ENCODE measurements at places on chromosomes 2 and 18.
A peak's percentile ranks its signal among the peaks of the same experiment; 100 is the strongest.

DNA sequence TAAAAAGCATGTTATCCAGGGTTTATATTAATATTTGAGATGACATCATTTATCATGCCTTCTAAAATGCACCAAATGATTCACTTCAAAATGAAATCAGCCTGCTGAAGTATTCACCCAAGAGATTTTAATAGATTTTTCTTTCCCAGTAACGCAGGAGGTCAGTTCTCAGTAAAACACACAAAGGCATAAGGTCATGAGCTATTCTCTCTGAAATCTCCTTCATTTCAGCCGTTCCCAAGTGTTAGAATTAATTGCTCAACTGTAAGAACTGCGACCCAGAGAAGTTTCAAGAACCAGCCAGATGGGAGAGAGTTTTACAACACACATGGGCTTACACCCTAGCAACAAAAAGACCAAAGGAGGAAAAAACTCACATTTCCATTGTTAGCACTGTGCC is 84.2 kb upstream of the PHLPP1 start:
- DNase-seq: no peak

DNA sequence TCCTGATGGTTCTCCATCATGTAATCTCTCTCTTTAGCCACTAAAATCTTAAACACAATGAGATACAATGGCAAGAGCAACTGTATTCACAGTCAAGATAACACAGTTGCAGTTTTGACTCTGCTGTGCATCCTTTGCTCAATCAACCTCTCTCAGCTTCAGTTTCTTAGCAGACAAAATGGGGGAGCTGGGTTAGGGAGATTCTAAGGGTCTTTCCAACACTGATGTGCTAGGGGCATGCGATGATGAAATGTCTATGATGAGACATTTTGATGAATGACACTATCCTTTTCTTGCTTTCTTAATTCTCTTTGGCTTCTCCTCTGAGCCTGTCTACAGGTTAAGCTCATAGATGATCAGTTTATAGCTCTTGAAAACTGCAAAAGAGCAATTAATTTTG is 1.1 kb downstream of the SERPINB10 start:
- DNase-seq: no peak

DNA sequence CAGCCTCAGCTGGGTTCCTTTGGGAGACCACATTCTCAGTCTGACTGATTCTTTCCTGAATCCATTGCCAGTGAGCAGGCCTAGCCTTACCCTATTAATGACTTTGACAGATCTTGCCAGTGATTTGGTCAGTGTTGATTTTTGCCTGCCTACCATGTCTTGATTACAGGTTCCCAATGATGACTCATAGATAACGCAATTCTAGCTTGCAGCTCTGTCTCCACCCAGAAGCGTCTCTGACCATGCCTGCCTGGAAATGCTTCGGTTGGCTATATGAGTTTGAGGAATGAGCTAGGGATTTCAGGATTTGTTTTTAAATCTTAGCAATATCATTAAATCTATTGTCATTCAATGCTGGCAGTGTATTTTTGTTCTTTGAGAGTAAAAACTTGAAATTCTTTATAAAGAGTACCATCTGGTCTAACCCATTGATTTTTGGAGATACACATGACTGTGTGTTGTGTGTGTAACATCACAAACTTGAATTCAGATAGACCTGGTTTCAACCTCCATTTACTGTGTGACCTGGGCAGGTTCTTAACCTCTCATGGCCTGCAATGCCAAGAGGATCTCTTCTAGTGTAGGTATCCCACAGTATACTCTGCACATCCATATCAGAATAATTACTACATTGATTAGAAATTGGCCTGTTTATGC is 57.0 kb downstream of the CCDC150 start:
- no peak for DNase-seq

GRCh38 chr18:76922107-76922506 is 99.8 kb downstream of the ZNF236 start:
- peak; percentile 17 for DNase-seq

DNA sequence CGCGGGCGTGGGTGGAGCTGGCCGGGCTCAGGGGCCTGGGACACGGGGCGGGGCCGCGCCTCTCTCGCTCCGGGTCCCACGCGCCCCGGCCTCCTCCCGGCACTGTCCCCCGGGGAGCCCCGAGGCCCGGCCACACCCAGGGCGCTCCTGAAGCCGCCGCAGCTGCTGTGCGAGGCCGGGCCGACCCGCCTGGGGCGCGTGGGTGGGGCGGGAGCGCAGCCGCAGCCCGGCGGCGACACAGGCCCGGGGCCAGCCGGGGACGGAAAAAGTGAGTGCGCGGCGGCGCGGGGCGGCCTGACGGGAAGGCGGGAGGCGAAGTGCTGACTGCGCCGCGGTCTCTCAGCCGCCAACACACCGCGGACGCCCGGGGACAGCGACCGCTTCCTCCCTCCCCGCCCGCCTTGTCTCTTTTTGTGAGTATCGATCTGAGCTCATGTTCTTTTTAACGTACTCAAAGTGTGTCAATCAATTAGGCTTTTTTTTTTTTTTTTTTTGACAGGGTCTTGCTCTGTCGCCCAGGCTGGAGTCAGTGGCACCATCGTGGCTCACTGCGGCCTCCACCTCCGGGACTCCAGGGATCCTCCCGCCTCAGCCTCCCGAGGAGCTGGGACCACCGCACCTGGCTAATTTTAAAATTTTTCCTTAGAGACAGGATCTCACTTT is 14.5 kb downstream of the PDCD1 start:
- DNase-seq: peak; percentile 44

GRCh38 chr2:120578576-120579352 is 156.9 kb upstream of the GLI2 start:
- no peak for DNase-seq

DNA sequence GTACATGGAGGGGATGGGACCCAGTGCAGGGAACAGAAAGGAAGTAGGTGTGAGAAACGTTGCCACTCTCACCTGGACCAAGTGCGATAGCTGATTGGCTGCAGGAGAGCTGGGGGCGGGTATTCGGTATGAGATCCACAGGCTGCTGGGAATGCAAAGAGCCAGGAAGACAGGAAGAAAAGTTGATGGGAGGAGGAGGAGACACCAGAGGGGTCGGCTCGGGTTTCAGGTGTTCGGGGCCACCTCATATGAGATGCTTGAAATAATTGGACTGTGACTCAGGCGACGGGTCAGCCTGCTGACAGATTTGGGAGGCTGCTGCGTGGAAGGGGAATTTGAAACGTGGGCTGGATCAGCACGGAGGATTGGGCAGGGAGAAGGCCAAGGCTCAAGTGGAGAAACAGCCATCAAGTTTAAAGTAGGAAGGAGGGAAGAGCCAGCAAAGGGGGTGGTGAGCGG is 65.1 kb downstream of the MRPS9 start:
- no peak for DNase-seq

- no peak for DNase-seq
Measured at GRCh38 chr18:4750393-4751346, 295.6 kb upstream of the DLGAP1 start.

- DNase-seq: no peak
Measured at GRCh38 chr18:811892-812375, at the start of gene YES1. Gene YES1 (minus strand): TSS chr18:812242. CDS start chr18:756827, 55,415 bp downstream.

DNA sequence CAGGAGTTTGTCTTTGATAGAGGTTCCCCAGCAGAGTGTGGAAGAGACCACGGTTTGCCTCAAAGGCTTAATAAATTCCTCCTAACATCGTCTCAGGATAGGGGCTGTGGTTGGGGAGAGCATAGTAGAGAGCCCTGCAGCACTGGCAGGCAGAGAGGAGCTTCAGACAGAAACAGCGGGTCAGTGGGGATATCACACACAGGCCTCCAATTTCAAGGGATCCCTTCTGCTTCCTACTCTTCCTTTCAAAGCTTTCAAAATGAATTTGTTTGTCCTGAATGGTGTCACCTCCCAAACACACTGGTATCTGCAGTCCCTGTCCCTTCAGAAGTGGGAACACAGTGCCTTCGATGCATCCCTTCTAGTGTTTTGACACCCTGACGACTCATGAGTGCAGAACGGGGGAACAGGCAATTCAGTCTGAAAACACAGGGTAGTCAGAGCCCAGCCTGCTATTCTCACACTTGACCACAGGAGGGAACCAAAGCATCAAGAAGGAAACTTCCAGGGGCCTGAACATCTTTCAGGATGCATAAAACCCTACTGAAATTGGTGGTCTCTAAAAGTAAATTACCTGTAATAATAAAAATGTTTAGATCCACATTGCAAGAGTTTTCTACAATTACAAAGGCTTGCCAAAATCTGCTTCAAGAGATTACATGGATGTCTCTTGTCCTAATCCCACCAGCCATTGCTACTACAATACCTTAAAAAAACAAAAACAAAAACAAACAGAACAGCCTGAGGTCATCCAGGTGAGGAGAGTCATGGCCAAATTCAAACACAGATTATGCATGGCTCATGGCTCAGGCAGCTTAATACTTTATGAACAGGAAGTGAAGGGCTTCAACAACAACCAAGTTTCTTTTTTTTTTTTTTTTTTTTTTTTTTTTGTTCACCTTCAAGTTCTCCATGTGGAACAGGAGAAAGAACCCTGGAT is 49.8 kb downstream of the SLC14A2 start:
- DNase-seq: peak; percentile 46

DNA sequence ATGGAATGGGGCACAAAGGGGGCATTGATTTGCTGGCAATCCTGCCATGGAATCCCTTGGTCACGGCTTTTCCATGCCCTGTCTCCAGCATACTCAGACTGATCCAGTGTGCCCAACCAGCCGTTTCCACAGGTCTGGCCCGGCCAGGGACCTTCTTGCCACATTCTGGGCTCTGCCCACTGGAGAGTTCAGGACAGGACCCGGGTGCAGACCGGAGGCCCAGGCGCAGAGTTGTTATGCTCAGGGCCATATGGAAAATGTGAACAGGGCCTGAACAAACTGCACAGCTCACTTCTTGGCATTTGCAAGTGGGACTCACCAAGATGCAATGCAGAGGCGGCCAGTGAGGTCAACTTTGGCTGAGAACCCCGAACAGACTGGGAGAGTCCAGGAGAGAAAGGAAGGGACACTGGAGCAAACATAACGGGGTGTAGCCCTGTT is 15.6 kb upstream of the ASAP2 start:
- peak; percentile 65 for DNase-seq

DNA sequence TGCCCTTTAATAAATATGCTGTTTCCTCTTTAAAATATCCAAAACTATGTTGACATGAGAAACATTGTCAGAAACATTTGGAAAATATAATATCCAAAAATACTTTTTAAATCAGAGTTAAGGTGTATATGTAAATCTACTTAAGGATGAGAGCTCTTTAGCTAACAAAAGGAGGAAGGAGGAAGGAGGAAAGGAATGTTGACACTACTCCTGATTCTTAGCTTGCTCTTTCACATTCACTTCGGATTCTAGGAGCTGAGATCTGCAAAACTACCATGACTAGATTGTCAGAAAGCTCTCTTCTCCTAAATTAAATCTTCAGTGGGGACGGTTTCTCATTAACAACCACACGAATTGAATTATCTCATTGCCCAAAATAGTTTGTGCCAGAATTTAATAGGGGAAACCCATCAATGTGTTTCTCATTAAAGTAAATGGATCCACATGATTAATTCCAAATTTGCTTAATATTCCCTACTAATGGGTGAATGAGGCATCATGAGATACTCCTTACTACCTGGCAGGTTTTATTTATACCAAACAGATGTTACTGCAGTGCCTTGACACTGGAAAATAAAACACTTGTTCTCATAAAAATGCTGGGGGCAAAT is 509.1 kb downstream of the MBD2 start:
- DNase-seq: no peak

- no peak for DNase-seq
Measured at GRCh38 chr2:119009110-119009509, 67.1 kb downstream of the MARCO start.

GRCh38 chr2:72077702-72078169 is 69.9 kb downstream of the CYP26B1 start:
- no peak for DNase-seq

DNA sequence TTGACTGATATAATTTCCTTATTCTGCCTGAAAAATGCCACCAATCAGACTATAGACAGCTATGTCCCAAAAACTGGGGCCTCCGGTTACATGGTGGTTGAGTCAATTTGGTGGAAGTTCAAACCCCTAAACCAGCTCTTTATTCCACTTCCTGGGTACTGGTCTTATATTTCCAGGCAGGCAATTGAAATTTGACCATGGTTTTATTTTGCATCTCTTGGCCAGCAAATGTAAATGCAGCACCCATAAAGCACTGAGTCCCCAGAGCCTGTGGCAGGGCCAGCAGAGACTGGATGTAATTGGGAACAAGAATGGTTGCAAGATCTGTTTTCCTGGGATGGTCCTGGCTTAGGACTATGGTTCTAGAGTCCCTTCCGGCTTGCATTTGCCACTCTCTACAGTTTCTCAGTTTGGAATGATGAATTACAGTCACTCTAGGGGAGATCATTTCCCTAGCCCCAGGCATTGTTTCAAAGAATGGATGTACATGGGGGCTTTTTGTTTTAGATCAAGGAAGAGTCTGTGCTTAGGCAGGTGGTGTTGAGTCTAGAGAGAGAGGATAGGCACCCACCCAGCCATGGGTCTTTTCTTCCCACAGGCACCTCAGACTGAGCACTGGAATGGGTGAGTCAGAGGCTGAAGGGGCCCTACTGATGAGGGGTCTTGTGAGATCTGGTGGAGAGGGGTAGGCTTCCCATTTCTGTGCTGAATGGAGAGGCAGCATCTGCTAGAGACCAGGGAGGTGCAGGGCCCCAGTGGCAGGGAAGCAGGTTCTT is 108.4 kb upstream of the CDC42EP3 start:
- no peak for DNase-seq

GRCh38 chr2:85924522-85924921 is 35.7 kb upstream of the ST3GAL5 start:
- no peak for DNase-seq

DNA sequence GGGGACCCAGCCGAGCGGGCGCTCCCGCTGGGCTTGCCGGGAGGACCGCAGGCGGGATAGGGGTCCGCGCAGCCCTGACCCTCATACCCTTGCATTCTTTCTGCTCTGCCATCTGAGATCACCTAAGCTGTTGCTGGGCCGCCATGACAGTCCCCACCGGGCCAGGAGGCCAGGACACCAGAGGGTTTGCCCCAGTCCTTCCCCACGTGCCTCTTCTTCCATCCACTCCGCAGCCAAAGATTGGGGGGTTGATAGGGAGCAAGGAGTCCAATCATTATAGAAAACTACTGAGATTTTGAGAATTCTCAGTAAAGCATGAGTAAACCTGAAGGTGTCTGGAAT is 453 bp upstream of the GRB14 start:
- no peak for DNase-seq

DNA sequence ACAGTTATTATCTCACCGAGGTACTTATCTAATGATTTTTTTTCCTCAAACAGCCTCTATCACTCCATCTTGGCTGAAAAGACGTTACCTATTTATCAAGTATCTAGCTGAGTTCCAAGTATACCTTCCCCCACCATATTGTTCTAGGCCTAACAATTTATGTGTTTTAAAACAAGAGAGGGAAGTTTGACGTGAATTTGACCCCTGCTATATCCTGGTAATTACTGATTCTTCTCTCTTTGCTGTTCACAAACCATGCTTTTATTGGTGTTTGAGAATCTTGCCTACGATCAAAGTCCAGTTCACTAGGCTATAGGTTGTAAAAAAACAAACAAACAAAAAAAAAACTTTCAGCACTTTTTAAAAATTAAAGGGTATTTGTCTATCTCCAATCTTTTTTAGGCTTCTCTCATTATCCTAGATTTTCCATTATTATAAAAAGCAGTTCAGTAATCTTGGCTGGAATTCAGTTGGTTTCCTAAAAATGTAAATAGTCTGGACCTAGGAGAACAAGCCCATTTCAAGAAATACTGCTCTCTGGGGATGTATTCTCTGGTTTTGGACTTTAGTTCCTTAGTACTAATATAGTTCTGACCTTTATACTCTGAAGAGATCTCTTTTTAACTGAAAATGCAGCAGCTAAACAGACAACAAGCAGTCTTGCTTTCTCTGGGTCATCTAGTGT is 505.4 kb downstream of the CPS1 start:
- peak; percentile 19 for DNase-seq

GRCh38 chr2:172040311-172040710 is 40.6 kb downstream of the METAP1D start:
- DNase-seq: no peak

GRCh38 chr2:28216331-28216730 is 176.3 kb upstream of the FOSL2 start:
- no peak for DNase-seq
